ENCODE measurements at places on chromosomes 5 and 9.

GRCh38 chr9:129343424-129344375, 165.6 kb upstream of the IER5L start:
- no peak for DNase-seq

DNA sequence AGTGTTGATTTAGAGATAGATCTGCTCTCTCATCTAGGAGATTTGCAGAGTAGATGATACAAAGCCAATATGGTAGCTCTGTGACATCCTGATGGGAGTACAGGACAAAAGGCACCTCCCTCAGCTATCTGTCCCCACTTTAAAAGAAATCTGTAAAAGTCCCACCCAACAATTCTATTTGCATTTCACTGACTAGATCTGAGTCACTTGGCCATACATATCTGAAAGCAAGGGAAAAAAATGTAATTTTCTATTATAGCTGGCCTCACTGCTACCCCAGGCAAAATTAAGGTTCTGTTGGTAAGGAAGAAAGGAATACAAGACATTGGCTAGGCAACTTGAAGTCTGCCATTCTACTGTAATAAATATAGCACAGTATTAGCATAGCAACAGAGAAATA, 96.2 kb upstream of the RNF180 start:
- no peak for DNase-seq

- DNase-seq, result peak; percentile 84
Observed at GRCh38 chr9:33988219-33988890, 60.3 kb downstream of the UBAP2 start.

DNA sequence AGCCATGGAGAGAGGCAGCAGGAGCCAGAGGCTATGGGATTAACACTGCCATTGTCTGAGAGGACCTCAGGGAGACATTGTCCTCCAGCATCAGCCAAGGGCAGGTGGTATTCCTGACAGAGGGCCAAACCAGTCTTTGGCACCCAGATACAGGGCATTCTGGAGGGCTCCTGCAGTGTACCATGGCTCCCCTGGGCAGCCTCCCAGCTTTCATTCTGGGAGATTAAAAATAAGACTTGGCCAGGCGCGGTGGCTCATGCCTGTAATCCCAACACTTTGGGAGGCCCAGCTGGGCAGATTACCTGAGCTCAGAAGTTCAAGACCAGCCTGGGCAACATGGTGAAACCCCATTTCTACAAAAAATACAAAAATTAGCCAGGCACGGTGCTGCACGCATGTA, 4.2 kb downstream of the MTAP start:
- no peak for DNase-seq

- no peak for DNase-seq
Observed at GRCh38 chr9:14661421-14662059, 31.7 kb downstream of the ZDHHC21 start.

- no peak for DNase-seq
Observed at GRCh38 chr5:50559955-50560354, 106.5 kb upstream of the PARP8 start.

DNA sequence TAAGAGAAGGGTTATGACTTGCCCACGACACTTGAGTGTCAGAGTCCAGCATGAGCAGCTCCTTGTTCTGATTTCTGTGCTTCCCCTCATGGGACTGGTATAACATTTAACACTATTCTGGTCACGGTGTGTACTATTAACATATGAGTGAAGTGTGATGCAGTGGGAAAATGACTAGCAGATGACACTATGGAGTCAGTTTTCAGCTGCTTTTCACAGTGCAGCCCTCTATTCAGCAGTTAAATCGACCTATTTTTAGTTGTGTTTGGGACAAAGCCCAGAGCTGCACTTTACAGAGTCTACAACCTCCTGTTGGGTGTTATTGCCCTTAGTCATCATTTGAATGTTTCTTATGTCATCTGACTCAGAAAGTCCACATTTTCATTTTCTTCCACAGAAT, 59.1 kb downstream of the CHSY3 start:
- DNase-seq, result no peak

DNA sequence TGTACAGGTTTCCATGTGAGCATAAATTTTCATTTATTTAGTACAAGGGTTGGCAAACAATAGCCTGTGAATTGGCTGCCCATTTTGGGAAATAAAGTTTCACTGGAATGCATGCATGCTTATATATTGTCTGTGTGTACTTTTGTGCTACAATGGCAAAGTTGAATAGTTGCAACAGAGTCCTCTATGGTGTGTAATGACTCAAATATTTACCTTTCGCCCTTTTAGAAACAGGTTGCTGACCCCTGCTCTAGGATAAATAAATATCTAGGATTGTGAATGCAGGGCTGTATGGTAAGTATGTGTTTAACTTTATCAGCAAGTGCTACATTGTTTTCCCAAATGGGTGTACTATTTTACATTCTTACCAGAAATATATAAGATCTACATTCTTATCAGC, 47.2 kb downstream of the XRCC4 start:
- no peak for DNase-seq

DNA sequence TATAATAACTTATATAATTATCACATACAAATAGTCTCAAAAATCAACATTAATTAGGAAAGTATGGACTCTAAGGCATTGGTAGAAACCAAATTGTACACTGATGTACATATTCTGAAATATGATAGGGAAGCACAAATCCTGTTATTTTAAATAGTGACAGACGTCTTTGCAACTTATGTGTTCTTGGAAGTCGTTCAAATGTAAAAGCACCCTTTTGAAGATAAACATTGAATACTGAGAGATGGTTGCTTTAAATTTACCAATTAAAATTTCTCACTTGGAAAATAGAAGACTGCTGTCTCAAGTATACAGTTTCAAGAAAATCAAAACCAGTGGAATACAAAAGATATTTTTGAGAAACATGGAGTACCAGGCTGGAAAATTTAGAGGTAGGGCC, 457.4 kb upstream of the NUDT12 start:
- no peak for DNase-seq

GRCh38 chr5:5678909-5679308, 256.4 kb downstream of the ICE1 start:
- DNase-seq, result no peak

GRCh38 chr5:125245216-125245615, 498.8 kb upstream of the ZNF608 start:
- DNase-seq, result no peak

GRCh38 chr5:53476531-53477480, 3.6 kb upstream of the FST start:
- no peak for DNase-seq

GRCh38 chr9:113929634-113930389, 53.7 kb downstream of the ZNF618 start:
- DNase-seq, result no peak

GRCh38 chr5:127358740-127359139, 68.1 kb downstream of the MEGF10 start:
- DNase-seq, result no peak

GRCh38 chr5:9903801-9904200, 273.6 kb upstream of the TAS2R1 start:
- no peak for DNase-seq

- DNase-seq, result no peak
Observed at GRCh38 chr5:142295084-142295758, 29.6 kb downstream of the SPRY4 start.

DNA sequence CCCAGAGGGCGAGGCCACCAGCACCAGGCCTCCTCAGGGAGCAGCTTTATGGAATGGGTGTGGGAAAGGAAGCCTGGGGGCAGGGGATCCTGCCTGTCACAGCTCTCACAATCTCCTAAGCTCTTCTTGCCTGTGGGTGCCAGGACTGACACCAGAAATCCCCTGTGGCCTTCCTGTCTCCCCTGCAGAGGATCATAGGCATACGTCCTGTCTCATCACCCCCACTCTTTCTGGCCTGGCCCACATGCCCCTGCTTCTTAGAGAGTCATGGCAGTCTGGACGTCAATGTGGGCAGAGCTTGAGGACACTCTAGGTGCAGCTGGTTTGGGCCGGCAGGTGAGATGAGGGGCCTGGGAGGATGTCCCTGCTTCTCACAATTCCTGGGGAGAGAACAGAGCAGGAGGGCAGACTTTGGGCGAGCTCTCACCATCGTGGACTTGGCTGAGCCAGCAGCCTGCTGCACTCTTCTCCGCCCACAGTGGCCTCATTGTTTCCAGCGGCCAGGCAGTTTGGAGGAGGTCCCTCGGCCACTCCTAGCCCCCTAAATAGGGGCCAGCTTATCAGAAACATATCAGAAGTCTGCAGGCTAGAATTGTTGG, 67.3 kb upstream of the ZFR start:
- no peak for DNase-seq

DNA sequence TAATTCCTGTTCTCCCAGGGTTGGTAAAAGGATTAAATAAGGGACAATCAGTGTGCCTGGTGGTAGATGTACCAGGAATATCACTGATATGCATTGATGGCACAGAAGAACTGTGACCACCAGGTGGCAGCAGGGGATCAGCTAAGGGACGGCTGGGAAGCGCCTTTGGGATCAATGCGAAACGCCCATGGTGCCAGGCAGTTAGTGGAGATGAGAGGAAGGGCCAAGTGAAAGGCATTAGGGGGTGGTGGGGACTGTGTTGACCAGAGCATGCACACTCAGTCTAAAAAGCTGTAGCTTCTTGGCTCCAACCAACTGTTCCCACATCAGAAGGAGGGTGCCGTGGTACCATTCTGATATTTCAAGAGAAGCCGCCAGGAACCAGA, 55.6 kb downstream of the ARHGEF37 start:
- DNase-seq, result no peak

- no peak for DNase-seq
Observed at GRCh38 chr9:124411514-124412227, 3.6 kb downstream of the PSMB7 start.

DNA sequence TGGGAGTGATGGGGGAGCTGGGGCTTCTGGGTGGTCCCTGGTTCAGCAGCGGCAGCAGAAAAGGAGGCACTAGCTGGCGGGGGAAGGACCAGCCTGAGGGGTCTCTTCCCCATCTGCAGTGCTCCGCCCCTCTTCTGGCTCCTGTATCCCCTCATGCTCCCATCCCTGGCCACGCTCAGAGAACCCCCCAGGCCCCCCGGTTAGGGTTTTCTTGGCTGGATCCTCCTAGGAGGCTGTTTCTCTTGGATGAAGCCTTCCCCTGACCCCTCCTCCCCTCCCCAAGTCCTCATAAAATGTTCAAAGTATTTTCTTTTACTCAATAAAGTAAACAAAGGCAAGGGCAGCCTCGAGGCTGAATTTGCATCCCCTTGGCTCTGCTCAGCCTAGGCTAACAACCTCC, 60.8 kb downstream of the FGF18 start:
- no peak for DNase-seq

DNA sequence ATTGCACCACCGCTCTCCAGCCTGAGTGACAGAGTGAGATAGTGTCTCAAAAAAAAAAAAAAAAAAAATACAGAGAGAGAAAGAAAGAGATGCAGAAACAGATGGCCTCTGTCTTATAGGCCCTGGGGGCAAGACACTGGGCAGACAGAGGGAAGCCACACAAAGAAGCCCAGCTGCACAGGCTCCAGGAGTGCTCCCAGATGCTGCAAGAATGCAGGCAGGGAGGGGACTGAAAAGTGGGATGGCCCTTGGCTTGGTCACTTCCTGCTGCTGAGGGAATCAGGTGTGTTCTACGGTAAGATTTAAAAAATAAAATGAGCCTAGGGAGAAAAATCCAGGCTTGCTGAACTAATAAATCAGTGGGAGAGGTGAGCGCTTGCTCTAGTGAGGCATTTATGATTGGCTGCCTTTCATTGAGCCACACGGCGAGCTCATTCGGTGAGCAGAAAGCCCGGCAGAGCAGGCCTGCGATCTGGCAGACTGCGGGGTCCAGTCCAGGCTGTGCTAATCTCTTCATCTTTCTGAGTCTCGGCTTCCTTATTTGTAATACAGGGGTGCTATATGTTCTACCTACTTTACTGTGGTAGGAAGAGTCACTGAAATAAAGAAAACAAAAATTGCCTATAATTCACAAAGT, 80.6 kb downstream of the RAD23B start:
- no peak for DNase-seq

DNA sequence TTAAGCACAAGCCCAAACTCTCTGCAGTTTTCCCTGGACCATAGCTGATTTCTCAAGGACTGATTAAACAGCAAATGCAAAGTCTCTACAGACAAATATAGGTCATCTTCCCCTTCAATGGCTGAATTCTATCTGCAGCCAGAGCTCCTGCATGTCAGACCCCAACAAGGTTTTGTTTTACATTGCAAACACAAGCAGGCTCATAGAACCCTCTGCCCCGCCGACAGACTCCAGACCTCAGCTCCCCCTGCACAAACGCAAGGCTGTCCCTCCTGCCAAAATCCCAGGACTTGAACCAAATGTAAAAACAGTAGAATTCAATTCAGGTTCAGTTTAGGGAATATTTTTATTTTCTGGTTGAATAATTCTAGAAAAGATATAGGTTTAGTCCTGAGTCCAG, 526.7 kb upstream of the TRPC7 start:
- no peak for DNase-seq

- no peak for DNase-seq
Observed at GRCh38 chr5:131525805-131526204, 109.2 kb downstream of the RAPGEF6 start.

- no peak for DNase-seq
Observed at GRCh38 chr9:129334105-129334935, 156.3 kb upstream of the IER5L start.

DNA sequence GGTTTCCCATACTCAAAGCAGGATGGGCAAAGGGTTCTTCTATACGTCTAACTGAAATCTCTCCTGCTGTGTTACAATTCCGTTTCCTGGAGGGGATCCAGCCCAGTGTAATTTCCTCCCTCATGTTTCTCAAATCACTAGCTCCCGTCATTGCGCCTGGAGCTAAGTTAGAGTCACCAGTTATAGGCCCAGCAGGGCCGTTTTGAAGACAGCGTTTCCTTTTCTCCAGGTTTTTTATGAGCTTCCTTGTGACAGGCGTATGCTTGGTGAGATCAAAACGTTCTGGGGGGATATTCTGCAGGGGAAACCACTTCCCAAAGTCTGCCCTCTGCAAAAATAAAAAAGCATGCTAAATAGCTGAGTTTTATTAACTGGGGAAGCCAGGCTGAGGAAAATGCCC, 53.0 kb upstream of the WWC1 start:
- no peak for DNase-seq

GRCh38 chr9:96331236-96331947, 29.4 kb upstream of the HSD17B3 start:
- DNase-seq, result no peak

DNA sequence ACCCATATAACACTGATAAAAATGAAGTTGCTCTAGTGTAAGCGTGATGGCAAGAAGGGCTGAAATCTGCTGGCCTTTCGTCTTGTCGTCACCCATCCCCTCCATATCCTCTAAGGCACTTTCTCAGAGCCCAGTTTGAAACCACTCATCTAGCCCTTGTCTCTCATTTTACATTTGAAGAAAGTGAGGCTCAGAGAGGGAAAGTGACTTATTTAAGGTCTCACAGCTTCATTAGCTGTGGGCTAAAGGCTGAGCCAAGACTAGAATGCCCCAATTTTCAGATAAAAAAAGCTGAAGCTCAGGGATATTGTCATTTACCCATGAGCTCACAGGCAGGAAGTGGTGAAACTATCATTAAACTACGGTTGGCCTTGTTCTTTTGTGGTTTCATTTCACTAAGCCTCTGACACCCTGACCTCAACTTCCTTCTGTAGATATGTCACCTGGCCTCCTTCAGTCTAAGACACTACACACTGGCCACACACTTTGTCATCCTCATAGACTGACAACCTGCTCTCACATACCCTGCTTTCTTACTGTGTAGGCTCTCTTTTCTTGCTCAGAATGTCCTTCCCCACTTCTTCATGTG, 176.7 kb upstream of the DMAC1 start:
- DNase-seq, result peak; percentile 84

All from GM12864 (cell line).